NCI-H526 treated with DMSO at 0.1 percent for 48 hours (cell line): ENCODE measurements at places on chromosomes 16 and 17.
A peak's percentile ranks its signal among the peaks of the same experiment; 100 is the strongest.

DNA sequence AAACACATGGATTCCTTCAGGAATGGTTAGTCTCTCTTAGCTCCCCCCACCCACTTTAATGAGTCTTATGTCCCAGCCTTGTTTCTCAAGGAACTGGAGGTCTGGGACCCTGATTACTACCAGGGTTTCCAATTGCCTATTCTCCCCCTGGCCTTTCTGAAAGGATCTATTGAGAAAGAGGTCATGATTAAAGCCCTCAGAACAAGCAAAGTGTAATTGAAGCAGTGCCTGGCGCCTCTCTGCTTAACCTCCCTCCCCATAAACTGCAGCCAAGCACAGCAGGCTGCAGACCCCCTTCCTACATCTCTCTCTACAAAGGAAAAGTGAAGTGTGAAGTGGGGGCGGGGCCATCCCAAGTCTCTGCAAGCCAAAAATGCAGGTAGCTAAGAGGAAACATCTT, 159.7 kb upstream of the CDH11 start:
- no peak for DNase-seq

- no peak for DNase-seq
These were observed 57.3 kb downstream of the CDC27 start for GRCh38 chr17:47131761-47132160.

DNA sequence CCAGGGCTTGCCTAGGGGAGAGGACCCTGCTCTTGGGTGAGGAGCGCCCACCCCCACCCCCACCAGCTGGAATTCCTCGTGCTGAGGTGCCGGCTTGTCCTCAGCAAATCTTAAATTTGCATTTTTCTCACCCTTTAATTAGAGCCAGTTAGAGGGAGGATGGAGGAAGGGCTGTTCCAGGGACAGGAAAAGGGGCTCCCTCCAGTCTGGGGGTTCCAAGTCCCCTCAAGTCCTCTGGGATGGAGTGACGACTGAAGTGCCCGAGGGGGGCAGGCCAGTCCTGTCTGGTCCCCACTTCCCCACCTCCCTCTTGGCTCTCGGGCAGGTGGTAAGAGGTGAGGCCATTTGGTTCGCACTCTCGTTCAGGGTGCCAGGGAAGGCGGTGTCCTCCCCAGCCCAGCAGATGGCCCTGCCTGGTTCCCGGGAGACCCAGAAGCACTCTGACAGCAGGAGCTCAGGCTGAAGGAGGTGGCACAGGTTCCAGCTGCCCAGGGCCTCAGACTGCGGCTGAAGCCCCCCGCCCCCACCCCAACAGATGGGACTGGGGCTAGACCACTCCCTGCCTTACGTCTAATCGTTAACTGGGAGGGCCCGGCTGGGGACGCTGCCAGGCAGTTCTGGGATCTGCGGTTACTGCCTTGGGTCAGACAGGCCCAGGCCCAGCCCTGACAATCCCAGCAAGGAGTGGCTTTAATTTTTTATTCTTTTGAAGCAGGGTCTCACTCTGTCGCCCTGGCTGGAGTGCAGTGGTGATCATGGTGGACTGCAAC, 2.2 kb downstream of the RAB26 start:
- DNase-seq = peak; percentile 24

- DNase-seq = no peak
These were observed 121.5 kb downstream of the STXBP4 start for GRCh38 chr17:55090079-55090492.

DNA sequence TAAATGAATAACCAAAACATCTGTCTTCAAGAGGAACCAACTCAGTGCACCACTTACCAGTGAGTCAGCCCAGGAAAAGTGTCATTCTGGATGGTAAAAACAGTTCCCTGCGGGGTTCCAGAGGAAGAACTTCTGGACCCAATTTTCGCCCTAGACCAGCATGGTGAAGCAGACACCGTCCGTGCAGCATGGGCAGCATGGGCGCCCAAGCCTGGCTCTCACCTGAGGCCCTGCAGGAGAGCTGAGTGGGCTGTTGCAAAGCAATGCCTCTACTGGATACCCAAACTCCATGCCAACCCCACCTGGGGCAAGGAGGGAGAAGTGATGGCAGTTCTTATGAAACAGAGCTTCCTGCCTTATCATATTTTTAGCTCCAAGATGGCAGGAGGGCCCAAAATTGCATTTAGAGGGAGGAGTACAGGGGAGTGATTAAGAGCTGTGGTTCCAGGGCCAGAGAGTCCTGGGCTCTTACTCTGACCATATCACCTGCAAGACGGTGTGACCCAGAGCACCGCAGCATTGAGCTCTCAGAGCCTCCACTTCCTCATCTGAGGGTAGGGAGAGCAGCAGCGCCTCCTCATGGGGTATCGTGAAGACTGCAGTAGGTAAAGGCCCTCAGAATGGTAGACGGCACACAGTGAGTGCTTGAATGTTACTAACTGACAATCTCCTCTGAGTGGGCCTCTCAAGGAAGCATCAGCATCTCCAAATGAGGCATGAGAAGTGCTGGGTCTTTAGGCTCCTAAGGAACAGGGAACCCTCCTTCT, 16.6 kb upstream of the INPP5K start:
- DNase-seq = no peak

DNA sequence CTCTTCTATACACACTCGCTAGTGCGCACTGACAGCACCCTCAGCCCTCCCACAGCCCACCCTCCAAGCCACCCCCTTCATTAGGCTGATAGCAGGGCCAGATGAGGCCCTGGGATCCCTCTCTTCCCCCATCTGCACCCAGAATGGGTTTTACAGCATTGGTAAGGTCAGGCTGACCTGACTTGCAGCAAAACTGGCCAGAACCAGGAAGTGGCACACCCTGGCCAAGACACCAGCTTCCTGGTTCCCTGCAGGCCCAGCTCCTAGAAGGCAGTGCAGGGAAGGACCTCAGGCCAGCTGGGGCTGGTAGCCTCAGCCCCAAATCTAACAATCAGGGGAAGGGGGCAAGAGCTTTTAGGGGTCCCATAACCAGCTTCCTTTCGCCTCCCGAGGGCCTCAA, 50.0 kb upstream of the MRPS23 start:
- no peak for DNase-seq

DNA sequence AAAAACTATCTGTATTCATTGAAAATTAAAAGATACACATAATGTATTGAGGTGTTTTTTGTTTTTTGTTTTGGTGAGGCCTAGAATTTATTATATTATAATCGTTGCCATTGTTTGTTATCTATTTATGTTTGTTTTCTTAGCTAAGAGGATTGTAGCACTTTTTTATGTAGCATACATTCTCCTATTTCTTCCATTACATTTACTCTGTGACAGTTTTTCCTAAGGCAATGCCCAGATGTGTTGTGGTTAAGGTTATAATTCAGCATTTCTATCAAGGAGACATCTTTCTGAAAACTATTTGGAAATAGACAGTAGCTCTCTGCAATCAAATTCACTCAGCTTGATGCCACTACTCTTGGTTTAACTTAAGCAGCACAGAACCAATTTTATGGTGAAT, 161.6 kb downstream of the PPM1E start:
- DNase-seq = no peak

- peak; percentile 33 for DNase-seq
These were observed 8.5 kb downstream of the CHTF8 start for GRCh38 chr16:69123910-69124309.

DNA sequence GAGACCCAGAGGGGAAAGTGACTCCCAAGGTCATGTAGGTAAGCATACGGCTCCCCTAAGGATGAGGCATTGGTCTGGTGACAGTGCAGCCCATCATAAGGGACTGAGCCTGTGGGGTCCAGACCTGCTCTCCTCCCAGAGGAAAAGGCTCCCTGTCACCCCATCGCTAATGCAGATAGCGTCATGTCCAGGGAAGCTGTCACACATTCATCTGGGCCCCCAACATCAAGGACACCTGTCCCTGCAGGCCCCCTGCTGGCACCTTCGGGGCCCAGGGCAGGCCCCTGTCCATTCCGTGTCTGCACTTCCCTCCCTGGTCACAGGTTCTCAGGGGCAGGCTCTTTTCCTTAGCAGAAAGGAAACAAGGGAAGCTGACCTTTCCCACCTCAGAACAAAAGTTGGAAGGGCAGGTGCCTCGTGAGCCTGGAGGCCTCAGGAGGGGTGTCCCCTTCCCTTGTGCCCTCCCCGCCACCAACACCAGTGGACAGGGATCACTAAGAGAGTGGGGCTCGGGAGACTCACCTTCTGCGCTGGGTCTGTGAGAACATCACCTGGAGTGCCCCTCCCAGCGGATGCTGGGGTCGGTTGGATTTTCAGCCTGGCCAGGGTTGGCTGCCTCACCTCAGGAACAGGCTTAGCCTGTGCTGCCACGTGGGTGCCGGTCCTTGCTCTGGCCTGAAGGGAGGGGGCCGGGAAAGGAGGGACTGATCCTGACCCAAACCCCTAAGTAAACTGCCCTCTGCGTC, 17.3 kb upstream of the LASP1NB start:
- no peak for DNase-seq

GRCh38 chr16:14613991-14614390, 16.1 kb downstream of the PARN start:
- DNase-seq = no peak

- no peak for DNase-seq
These were observed 5.7 kb downstream of the HS3ST3B1 start for GRCh38 chr17:14306596-14306995.

- DNase-seq = no peak
These were observed 29.7 kb upstream of the OR1A2 start for GRCh38 chr17:3167574-3167973.

DNA sequence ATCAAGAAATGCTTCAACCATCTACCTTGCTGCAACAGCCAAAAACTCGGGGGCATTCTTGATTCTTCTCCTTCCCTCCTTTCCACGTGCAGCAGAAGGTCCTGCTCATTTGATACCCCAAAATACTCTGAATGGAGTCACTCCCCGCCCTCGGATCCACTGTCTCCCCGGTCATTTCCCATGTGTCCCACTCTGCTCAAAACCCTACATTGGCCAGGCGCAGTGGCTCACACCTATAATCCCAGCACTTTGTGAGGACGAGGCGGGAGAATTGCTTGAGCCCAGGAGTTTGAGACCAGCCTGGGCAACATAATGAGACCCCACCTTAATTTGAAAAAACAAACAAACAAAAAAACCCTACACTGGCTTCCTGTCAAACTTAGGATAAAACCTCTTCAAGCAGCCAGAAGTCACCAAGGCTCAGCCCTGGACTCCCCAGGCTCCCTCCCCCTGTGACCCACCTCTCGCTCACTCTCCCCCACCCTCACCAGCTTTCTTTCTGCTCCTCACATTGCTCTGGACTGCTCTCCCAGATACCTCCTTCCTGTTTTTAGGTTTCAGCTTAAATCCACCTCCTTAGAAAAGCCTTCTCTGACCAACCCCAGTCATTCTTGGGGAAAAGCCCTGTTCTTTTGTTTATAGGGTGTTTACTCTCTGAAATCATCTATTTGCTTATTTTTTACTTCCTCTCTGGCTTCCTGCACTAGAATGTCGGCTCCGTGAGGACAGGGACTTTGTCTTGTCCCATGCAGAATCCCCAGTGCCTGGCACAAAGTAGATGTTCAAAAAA, 2.8 kb downstream of the SLC13A2 start:
- DNase-seq = no peak

DNA sequence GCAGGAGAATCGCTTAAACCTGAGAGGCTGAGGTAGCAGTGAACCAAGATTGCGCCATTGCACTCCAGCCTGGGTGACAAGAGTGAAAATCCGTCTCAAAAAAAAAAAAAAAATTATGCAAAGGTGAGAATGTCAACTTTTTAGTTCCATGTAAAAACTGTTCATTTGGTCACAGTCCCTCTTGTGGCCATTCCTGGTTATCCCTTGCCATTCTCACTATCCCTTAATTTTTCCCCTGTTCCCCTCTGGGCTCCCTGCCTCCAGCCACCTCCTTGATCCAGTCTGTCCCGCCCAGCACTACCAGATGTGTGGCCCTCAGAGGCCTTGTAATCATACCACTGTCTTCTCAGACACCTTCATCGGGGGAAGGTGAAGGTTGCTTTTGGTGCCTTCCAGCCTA, 23.4 kb downstream of the DCAF7 start:
- DNase-seq = no peak

DNA sequence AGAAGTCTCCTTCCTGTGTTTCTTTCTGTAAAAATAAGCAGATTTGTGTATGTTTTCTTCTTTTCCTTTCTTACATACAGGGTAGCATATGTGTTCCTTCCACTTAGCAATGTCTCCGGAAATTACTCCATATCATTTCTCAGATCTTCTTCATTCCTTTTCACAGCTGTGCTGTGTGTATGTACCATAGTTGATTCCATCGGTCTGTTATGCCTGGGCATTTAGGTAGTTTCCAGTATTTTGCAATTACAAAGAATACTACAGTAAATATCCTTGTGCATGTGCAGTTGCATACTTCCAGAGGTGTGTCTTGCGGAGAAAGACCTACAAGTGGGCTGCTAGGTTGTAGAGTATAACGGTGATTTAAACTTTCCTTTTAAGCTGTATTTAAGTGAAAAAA, 69.8 kb downstream of the CLEC16A start:
- DNase-seq = no peak

DNA sequence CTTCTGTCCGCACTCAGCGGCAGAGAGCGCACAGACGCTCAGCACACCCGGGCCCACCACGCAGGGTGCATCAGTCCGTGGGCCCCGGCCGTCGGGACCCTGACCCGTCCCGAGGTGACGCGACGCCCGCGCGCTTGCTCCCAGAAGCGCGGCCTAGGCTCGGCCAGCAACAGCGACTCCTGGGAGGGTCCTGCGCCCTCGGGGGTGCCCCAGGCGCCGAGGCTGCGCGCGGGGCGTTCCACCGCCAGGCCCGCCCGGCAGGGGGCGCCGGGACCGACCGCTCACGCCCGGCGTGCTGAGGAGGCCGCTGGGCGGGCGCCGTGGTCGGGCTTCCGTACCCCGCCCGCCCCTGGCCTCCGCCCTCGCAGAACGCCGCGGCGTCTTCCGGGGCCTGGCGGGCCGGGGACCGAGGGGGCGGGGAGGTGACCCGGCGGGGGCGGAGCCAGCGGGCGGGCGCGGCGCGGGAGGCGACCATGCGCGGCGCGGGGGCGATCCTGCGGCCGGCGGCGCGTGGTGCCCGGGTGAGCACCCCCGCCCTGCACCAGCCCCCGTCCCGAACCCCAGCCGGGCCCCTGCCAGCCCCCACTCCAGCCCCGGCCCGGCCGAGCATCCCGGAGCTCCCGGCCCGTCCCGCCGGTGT, at the start of gene CISD3:
TSS of gene CISD3 (plus strand) at position 456 of the 640 bp plus-strand sequence. CDS start at position 474, 18 bp downstream.
- DNase-seq = peak; percentile 60

DNA sequence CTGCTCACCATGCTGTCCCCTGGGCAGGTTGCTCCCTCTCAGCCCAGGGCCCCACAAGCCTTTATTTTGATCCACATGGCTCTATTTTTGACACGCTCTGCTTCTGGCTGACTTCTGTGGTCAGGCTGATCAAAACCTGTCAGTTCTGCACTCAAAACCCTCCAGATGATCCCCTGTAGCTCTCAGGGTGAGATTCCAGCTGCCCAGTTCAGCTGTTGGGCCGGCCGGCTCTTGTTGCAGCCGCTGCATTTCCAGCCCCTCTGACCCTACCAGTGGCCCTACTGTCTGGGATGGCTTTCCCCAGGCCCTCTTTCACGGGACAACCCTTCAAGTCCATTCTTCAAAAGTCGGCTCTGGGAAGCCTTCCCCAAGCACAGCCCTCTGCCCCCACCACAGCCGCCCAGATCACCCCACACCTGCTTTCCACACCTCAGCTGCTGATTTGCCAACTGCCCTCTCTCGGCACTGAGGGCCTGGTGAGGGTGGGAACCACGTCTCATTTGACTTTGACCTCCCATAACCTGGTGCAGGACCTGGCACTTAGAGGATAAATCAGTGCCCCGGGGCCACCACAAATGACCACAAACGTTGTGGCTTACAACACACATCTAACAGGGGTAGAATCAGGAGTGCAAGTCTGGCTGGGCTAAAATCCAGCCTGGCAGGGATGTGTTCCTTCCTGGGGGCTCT, 16.3 kb upstream of the CACNG4 start:
- no peak for DNase-seq

GRCh38 chr16:54056921-54057320, 229.7 kb downstream of the IRX3 start:
- DNase-seq = no peak

- DNase-seq = no peak
These were observed 61.9 kb upstream of the CIBAR2 start for GRCh38 chr16:85173981-85174751.
